ENCODE measurements at places on chromosomes 4 and X. TPM values are rescaled to one million over a fixed set of nuclear protein-coding genes. Genes with fewer than 3 reads are reported as not detected.

Gene PJA1
- 35.9 TPM for polyA plus RNA-seq

Gene ESX1
- not detected for polyA plus RNA-seq

Gene CT45A2
- not detected for polyA plus RNA-seq

Gene GYG2
- not detected for polyA plus RNA-seq

Gene VAMP7
- polyA plus RNA-seq: 38.6 TPM

Gene DOK7
- 25.2 TPM for polyA plus RNA-seq

Gene EVC2
- polyA plus RNA-seq: 0.50 TPM

Gene LRIT3
- not detected for polyA plus RNA-seq

Gene MSX1
- polyA plus RNA-seq: 0.18 TPM

Gene DGAT2L6
- polyA plus RNA-seq: not detected

Gene CYSLTR1
- 63.8 TPM for polyA plus RNA-seq

Gene GAGE12J
- not detected for polyA plus RNA-seq

Gene FAM241A
- polyA plus RNA-seq: 1.2 TPM

Gene CEP135
- polyA plus RNA-seq: 12.5 TPM

Gene TMEM31
- polyA plus RNA-seq: not detected

Gene PLRG1
- polyA plus RNA-seq: 64.2 TPM

Gene CFAP97
- polyA plus RNA-seq: 66.3 TPM

Gene NUDT10
- 0.33 TPM for polyA plus RNA-seq

Gene AWAT2
- polyA plus RNA-seq: not detected

Gene NXF2B
- not detected for polyA plus RNA-seq

Gene SH3D19
- polyA plus RNA-seq: 0.10 TPM

Gene SPATA4
- polyA plus RNA-seq: not detected

Gene USP17L30
- polyA plus RNA-seq: not detected

Gene OCIAD1
- 162 TPM for polyA plus RNA-seq

Gene BLOC1S4
- polyA plus RNA-seq: 55.9 TPM

Gene GABRG1
- polyA plus RNA-seq: not detected

Gene AR
- 0.20 TPM for polyA plus RNA-seq

Gene CTAG1B
- not detected for polyA plus RNA-seq

Gene WNK3
- polyA plus RNA-seq: 1.2 TPM

Gene GRK4
- 0.99 TPM for polyA plus RNA-seq

Gene GAGE12F
- polyA plus RNA-seq: not detected

Gene TLR2
- polyA plus RNA-seq: 0.58 TPM

Gene TAF7L
- not detected for polyA plus RNA-seq

Gene KLKB1
- 0.23 TPM for polyA plus RNA-seq

Data from IgD-negative memory B cell (primary cell).